NCI-H1694 (cell line): ENCODE measurements at places on chromosomes 11 and 22.

- DNase-seq = no peak
These were observed 544.4 kb downstream of the OPCML start for GRCh38 chr11:132987936-132988335.

DNA sequence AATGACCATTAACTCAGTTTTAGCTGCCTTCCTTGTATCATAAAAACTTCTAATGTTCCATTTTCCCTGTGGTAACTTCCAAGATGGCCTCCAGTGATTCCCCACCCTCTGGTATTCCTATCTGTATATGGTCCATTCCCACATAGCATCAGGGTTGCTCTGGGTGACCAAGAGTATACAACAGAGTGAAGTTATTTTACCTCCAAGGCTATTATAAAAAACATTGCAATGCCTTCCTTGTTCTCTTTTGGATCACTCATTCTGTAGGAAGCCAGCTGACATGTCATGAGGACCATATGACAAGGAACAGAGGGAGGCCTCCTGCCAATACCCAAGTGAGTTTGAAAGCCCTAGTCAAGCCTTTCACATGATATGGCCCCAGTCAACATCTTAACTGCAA lies 30.1 kb downstream of the ZNF280B start:
- DNase-seq = no peak

GRCh38 chr11:63560506-63561180 lies 2.5 kb downstream of the PLAAT2 start:
- DNase-seq = no peak

GRCh38 chr11:70262951-70263350 lies 7.5 kb upstream of the PPFIA1 start:
- DNase-seq = no peak

DNA sequence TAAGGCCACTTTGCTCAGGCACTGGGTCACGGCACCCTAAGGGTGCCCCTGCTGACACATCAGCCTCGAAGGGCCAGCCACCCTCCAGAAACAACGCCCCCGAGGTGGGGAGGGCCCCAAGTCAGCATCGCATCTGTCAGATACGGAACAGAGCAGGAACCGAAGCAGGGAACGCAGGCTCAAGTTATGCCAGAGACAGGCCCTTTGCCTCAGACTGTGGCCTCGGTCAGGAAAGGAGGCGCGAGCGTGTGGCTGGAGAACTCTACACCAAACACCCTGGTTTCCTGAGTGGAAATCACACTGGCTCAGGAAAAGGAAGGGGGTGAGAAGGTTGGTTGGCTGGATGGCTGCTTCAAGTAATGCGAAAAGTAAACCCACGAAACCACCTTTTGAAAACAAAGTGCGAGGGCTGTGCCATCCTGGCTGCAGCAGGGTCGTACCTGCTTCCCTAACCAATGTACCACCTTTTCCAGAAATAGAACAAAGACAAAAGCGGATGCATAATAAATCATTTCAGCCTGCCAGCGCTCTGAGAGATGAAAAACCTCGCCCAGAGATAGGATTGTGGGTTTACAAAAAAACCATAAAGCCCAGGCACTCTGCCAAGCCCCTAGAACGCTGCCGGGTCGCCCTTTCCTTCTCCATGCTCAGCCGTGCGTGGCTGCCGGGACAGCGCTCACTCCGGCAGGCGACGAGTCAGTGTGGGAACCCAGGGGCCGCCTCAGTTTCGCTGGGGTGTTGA lies 38.6 kb downstream of the TRMU start:
- no peak for DNase-seq

DNA sequence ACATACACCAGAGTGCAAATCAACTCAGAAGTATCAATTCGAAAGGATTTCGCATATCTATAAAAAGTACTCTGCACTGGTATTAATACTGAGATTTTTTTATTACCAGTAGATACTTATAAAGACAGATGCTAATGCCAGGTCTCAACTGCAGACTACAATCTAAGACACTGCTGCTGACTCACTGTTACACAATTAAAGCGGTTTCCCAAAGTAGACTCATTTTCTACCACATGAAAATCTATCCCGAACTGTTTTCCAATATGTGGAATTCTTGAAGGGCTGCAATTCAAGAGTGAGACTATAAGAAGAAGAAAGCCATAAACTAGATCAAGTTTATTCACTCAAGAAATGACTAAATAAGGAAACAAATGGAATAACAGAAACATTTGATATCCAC lies 57.2 kb upstream of the ARHGAP32 start:
- DNase-seq = no peak

DNA sequence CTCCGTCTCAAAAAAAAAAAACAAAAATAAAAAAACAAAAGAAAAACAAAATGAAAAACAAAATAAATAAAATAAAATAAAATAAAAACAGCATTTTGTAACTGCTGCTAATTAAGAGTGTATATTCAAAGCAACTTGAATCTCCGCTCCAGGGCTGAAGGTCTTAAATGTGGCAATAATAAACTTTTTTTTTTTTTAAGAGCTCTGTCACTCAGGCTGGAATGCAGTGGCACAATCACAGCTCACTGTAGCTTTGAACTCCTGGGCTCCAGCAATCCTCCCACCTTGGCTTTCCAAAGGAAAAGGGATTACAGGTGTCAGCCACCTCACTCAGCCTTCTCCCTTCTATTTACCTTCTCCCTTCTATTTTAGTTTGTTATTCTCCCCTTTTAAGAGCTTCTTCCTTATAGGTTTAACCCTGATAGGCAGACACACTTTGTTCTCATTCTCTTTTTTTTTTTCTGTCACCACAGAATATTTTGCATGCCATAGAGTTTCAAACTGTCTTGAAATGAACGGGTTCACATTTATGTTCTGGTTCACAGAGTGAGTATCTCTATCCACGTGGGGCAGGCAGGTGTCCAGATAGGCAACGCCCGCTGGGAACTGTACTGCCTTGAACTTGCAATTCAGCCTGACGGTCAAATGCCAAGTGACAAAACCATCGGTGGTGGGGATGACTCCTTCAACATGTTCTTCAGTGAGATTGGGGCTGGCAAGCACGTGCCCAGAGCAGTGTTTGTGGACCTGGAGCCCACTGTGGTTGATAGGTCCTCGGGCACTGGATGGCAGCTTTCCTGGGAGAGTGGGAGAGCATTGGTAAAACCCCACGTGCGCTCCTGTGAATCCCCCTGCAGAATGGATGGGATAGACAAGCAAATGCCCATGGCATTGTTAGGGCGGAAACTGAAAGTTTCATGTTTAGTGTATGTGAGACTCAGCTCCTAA lies 19.4 kb downstream of the LRRC74B start:
- DNase-seq = no peak

- peak; percentile 17 for DNase-seq
These were observed 946.0 kb downstream of the FAM181B start for GRCh38 chr11:81787584-81788049.

DNA sequence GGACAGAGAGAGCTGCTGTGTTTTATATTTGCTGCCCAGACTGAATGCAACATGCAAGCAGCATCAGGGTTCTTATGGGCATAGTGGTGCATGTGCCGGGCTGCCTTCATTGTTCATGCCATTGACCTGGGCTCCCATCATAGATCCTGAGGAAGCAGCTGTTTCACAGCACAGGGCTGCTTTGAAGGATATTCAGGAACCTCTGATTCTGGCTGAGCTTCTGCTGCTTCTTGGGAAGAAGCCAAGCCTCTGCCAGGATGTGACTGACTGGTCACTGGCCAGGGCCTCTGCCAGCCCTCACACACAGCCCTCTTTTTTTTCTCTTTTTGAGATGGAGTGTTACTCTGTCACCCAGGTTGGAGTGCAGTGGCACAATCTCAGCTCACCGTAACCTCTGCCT lies 43.3 kb downstream of the CYB5R2 start:
- DNase-seq = no peak

DNA sequence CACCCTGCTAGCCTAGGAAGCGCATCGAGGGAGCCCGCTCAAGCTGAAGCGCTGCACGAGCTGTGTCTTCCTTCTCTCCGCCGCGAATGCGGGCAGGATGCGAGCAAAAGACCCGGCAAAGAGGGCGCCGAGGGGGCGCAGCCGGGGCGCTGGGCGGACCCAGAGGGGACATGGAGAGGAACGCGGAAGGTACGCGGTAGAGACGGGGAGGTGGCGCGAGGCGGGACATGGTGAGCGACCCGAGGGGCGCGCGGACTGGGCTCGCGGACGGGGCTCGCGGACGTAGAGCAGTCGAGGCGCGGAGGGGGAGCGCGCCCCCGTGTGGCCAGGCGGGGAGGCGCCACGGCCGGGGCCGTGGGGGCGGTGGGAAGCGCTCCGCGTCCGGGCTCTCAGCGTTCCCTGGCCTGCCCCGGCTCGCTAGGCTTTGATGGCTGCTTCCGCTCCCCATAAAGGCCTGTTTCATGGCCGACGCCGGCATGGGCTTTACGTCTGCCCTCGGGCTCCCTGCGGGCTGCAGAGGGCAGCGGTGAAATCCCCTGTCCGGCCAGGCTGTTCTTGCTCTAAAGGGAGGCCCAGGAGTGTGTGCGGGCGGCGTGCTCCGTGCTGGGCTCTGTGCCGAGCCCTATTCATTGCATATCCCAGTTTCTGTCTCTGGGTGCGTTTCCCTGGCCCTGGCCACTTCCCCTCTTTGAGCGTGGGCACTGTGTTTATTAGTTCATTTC lies 31.2 kb upstream of the TRIM29 start:
- no peak for DNase-seq

GRCh38 chr11:75200051-75200450 lies 40.5 kb upstream of the TPBGL start:
- DNase-seq = no peak

DNA sequence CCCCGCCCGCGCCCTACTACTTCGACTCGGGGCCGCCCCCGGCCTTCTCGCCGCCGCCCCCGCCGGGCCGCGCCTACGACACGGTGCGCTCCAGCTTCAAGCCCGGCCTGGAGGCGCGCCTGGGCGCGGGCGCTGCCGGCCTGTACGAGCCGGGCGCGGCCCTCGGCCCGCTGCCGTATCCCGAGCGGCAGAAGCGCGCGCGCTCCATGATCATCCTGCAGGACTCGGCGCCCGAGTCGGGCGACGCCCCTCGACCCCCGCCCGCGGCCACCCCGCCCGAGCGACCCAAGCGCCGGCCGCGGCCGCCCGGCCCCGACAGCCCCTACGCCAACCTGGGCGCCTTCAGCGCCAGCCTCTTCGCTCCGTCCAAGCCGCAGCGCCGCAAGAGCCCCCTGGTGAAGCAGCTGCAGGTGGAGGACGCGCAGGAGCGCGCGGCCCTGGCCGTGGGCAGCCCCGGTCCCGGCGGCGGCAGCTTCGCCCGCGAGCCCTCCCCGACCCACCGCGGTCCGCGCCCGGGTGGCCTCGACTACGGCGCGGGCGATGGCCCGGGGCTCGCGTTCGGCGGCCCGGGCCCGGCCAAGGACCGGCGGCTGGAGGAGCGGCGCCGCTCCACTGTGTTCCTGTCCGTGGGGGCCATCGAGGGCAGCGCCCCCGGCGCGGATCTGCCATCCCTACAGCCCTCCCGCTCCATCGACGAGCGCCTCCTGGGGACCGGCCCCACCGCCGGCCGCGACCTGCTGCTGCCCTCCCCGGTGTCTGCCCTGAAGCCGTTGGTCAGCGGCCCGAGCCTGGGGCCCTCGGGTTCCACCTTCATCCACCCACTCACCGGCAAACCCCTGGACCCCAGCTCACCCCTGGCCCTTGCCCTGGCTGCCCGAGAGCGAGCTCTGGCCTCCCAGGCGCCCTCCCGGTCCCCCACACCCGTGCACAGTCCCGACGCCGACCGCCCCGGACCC lies 17.4 kb upstream of the ACR start:
- no peak for DNase-seq

- DNase-seq = no peak
These were observed 57.8 kb upstream of the TENM4 start for GRCh38 chr11:79498667-79499066.

- no peak for DNase-seq
These were observed 92.9 kb downstream of the DHCR7 start for GRCh38 chr11:71355281-71355680.

GRCh38 chr11:78259777-78260487 lies 71.2 kb downstream of the USP35 start:
- no peak for DNase-seq

GRCh38 chr11:102810950-102811660 lies 13.1 kb upstream of the MMP1 start:
- no peak for DNase-seq
